ENCODE measurements at places on chromosomes 11 and 22.

DNA sequence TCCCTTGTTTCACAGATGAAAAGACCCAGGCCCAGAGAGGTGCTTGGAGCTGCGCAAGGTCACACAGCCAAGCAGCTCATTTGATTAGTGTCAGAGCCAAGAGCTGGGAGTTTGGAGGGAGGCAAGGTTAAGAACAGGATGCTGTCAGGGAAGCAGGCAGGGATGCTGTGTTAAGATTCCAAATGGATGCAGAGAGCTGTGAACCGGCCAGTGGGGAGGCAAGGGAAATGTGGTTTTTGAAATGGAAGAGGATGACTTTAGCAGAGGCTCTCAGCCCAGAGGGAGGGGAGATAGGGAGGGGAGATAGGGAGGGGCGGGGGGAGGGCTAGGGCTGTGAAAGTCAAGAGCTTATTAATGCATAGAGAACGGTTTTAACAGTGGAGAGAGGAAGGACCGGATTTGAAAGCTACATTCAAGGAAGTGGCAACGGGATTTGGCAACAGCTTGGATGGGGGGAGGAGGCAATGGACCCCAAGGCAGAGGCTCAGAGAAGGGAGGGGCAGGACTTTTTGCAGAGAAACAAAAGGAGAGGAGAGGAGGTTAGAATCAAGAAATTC lies 13.0 kb downstream of the RTN4RL2 start:
- DNase-seq: no peak

DNA sequence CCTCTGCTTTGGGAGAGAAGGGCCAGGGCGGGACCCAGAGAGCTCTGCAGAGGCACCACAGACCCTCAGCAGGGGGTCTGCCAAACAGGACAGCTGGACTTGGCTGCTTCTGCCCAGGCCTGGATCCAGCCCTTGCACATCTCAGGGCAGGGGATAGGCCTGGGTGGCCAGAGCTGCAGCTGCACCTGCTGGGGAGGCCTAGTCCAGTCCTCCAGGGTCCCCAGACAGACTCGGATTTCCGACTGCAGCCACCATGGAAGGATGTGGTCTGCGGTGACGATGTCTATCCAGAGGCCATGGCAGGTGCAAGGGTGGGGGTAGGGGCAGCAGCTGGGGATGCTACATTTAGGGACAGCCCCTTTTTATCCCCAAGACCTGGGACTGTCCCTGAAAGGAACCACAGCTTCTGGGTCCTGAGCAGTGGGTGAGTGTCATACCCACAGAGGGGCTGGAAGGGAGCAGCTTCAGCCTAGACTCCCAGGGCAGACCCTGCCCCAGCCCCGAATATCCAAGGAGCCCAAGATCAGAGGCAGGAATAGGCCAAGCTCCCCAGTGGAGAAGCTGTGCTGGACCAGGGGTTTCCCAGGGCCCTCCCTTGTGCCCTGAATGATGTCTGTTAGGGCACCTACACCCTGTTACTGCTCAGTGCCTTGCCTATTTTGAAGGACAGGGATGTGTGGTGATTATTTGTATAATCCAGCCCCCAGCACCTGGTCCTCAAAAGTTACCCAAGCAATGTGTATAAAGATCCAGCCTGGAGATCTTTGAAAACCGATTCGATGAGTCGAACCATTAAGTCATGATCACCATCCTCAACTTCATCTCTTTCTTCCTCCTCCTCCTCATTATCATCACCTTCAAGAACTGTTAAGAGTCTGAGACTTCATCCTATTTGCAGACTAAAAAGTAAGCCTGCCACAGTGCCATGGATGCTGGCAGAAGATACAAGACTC lies 2.5 kb upstream of the IGLL5 start:
- DNase-seq: no peak

DNA sequence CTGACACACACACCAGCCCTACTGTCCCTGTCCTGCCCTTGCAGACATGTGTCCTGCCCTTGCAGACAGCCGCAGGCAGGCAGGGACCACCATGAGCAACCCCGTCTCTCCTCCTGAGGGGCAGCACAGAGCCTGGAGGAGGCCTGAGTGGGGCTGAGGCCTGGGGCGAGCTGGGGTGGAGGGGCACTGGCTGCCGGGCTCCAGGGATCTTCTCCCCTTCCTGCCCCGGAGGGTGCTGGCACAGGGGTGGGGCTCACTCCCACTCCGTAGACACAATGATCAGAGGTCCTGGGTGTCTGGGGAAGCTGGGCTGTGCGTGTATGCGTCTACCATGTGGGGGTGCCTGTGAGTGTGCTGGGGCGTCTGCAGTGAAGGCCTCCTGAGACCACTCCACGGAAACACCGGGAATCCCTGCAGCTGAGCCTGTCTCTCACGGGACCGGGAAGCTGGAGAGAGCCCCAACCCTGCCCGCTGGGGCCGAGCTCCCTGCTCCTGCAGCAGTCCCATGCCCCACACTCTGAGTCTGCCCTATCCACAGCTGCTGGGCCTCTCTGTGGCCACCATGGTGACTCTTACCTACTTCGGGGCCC lies 588 bp downstream of the TSPAN32 start:
- DNase-seq: no peak

DNA sequence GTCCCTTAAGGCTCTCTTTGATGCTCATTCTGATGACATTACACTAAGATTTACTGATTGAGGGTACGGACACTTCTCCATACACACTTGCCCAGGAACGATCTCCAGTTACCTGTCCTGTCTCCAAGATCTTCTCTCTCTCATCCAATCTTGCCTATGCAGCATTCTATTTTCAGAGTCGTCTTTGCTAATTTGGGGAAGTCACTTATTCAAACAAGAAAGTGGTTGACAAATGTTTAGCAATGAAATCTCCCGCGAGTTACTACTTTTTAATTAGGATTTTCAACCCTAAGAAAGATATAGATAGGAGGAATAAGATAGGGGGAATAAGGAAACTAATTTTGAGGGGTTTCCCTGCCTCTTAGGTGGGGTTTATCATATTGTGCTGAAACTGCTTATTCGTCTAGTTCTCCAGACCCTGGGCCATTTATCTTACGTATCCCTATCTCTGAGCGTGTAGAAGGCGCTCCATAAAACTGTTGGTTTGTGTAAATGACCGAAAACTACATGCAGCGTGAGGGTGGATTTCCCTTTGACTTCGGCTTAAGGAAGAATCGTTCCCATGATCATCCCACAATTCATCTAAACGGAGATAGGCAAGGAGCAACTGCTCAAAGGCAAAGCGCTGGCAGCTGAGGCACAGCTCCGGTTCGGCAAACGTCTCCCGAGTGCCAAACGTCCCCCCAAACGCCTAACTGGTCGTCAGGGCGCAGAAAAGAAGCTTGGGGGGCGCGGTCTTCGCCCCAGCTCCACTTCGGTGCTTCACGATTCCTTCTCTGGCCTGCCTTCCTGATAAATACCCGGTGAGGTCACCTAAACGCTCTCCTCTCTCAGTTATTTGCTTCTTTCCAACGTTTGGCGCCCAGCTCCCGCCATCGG lies 804 bp downstream of the APIP start:
- DNase-seq: no peak

DNA sequence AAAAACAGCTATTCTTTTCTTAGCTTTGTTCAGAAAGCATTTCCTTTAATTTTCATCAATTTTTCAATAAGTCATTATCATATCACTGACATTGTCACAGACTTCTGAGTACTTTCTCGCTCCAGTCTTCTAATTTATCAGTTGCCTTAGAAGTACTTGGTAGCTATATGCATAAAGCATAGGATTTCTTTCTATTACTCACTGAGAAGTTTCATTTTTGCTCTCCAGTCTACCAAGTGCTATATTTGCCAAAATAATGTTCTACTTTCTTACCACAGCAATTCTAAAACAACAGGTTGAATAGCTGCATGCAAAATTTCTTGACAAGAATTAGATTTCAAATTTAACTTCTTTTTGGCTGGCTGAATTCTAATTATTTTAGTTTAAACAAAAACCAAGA lies 116.3 kb downstream of the STK33 start:
- no peak for DNase-seq

DNA sequence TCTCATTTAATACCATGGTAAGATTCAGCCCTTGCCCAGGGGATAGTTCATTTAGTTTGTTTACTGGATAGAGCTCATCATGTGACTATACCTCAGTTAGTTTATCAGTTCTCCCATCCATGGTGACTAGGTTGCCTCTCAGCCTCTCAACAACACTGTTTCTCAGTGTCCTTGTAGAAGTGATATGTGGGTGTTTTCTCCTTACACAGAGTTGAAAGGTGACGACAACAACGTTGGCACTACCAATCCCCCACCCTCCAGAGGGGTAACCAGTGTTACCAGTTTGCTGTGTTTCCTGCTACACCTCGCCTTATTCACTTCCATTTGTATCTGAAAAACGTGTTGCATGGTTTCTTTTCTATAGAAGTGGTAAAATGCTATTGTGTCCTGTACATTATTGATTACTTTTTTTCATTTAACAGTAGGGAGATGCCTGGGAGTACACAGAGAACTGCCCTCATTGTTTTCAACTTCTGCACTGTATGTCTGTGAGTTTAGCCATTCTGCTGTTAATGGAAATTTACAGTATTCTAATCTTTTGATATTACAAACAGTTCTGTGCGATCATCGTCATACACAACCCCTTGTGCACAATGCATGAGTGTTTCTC lies 11.6 kb downstream of the NEAT1 start:
- no peak for DNase-seq

All from GDM1 (cell line).